Hematopoietic multipotent progenitor cell treated with erythropoietin and hydrocortisone succinate and interleukin-3 and kit ligand, for 4 days (in vitro differentiated cells): ENCODE measurements at places on chromosomes 1 and 21.

DNA sequence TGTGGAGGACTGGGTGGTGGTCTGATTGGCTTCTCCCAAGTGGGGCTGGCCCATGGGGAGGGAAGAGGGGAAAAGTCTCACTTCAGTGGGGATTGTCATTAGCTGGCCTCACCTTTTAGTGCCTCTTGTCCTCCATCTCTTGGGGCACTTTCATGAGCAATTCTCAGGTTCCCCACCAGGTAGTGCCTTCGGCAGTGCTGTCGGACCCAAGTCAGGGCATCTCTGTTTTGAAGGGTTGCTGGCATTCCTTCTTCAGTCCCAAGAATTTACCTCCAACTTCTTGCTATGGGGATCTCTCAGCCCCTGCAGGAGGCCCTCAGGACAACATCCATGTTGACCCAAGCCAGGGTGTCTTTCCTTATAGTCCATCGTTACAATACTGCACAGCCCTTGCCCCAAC is 54.7 kb upstream of the F3 start:
- DNase-seq: no peak

GRCh38 chr1:87173231-87173630 is 155.4 kb upstream of the LMO4 start:
- DNase-seq: no peak

DNA sequence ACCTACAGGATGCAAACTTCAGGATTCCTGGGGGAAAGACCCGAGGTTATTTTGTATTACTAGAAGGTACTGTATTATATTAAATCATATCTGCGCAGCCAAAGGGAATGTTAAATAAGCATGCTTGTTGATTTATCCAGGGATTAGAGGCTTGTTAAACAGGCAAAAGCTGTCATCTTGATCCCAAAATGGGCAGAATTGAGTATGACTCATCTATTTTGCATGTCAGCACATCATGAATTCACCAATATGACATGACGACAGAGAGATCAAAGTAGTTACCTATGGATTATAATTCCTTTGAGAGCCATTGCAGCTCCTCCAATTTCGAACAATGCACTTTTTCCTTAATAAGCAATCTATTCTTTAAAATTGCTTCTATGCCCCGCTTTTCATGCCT is 66.1 kb downstream of the TBX15 start:
- no peak for DNase-seq

- peak; percentile 2 for DNase-seq
These were observed 4.8 kb upstream of the SIM2 start for GRCh38 chr21:36694031-36694515.

DNA sequence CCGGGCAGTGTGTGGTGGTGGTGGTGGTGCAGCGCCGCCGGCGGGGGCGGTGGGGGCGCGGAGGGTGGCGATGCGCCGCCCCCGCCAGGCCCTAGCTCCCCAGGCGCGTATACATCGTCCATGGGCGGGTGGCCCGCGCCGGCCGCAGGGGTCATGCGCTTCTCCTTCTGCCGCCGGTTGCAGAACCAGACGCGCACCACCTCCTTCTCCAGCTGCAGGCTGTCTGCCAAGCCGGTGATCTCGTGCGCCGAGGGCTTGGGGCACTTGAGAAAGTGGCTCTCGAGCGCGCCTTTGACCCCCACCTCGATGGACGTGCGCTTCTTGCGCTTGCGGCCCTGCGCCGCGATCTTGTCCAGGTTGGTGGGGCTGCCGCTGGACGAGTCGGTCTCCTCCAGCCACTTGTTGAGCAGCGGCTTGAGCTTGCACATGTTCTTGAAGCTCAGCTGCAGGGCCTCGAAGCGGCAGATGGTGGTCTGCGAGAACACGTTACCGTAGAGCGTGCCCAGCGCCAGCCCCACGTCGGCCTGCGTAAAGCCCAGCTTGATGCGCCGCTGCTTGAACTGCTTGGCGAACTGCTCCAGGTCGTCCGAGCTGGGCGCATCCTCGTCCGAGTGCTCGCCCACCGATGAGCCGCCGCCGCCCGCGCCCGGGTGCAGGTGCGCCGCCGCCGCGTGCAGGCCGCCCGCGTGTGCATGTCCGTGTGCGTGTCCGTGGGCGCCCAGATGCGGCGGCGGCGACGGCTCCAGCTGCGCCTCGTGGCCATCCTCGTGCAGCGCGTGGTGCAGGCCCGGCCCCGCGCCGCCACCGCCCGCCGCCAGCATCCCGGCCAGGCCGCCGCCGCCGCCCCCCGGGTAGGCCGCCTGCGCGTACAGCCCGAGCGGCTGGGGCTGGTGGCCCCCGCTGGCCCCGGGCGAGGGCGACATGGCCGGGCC is 926 bp downstream of the POU3F1 start:
- peak; percentile 58 for DNase-seq

DNA sequence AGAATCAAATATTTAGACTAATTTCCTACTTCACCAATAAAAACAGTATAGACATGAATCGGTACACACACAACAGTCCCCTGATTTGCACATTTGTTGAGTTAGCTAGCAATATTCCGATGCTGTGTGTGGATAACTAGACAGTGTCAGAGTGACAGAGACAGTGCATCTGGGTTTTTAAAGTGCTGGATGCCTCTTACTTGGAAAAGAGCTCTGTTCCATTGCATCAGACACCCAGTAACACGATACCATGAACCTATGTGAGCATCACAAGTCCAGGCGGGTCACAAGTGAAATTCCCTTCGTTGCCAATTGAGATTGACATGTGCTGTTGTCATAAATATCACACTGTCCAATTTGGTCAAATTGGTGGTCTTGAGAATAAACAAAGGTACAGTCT is 82.0 kb upstream of the ESRRG start:
- no peak for DNase-seq

GRCh38 chr1:8524627-8525157 is 206.8 kb downstream of the SLC45A1 start:
- DNase-seq: peak; percentile 52
